ENCODE measurements at places on chromosomes 16 and 17. TPM values are rescaled to one million over a fixed set of nuclear protein-coding genes. Genes with fewer than 3 reads are reported as not detected.

KRT9 gene
- 0.06 TPM for total RNA-seq

FCSK gene
- 7.6 TPM for total RNA-seq

NACA2 gene
- not detected for total RNA-seq

PRSS33 gene
- total RNA-seq = not detected

PTX4 gene
- 0.13 TPM for total RNA-seq

KRT23 gene
- not detected for total RNA-seq

All from bladder microvascular endothelial cell (primary cell).